Endothelial cell (in vitro differentiated cells): ENCODE measurements at places on chromosomes 2 and 18.

DNA sequence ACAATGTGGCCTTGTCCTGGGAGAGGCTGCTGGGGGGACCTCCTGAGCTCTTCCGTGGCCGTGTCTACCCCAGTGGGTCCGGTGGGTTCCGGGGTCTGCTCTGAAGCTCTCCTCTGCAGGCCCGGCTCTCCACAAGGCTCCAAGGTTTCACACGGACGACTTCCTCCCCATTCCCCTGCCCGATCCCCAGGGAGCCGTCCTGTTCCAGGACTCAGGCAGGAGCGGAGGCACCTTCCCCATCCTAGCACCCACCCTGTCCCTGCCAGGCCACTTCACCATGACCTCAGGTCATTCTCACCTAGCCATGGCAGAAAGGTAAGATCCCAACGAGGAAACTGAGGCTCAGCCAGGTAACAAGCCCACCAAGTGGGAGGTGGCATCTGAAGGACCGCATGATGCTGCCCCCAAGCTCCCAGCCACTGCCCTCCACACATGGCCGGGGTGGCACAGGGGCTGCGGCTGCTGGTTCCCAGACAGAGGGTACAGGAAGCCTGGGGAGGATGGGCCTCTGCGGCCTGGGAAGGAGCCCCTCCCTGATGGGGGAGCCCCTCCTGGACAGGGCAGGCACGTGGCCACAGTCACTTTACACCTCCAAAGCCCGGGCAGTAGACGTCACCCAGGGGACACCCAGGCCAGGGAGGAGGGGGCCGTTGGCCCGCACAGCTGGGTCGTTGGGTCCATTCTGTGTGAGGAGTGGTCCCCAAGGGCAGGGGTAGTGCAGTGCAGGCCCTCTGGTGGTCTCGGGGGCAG is 274.0 kb downstream of the NDUFA10 start:
- no peak for DNase-seq

GRCh38 chr2:44275927-44276303 is 635 bp downstream of the SLC3A1 start:
- no peak for DNase-seq

- no peak for DNase-seq
Observed at GRCh38 chr2:120509213-120509815, 163.4 kb downstream of the INHBB start.

DNA sequence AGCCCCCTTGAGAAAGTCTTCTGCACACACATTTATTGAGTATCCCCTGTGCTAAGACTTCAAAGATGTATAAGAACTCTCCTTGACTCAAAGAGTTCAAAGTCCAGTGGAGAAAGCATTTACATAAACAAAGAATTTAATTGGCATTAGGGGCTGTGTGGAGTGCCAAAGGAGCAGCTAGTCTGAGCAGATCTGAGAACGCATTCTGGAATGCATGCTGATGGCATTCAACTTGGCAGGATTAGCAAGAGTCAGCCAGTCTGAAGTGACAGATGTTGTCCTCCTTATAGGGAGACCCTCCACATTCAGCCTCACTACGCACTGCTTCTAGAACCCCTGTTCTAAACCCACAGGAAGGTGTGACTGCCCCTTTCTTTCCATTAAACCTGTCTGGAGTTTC is 191.5 kb downstream of the RAD51AP2 start:
- DNase-seq: no peak

DNA sequence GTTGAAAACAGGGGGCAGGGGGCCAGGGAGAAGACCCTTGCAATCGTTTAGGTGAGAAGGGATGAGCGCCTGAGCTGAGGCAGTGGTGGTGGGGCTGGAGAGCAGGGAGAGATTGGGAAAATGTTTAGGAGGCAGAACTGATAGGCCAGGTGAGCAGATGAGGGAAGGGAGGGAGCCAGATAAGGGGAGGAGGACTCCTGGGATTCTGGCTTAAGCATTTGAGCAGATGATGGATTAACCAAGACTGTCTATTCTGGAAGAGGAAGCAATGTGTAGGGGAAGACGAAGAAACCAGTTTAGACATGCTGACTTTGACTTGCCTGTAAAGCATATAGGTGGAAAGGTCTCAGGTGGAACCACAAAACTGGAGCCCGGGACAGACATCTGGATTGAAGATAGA is 49.9 kb upstream of the ASPRV1 start:
- DNase-seq: no peak

DNA sequence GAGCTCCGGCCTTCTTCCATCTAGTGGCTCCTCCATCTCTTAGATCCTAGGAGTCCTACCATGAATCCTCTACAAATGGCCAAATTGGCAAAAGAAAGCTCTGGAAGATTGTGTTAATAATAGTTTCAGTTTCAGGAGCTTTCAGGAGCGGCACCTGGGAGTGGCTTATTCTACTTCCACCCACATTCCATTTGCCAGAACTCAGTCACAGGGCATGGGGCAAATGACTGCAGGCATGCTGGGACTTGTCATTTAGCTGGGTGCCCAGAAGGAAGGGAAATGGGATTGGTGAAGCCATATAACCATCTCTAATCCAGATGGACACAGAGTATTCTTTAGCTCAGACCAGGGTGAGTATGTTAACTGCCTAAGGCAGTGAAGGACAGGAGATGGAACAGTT is 3.6 kb upstream of the LRATD1 start:
- DNase-seq: no peak

DNA sequence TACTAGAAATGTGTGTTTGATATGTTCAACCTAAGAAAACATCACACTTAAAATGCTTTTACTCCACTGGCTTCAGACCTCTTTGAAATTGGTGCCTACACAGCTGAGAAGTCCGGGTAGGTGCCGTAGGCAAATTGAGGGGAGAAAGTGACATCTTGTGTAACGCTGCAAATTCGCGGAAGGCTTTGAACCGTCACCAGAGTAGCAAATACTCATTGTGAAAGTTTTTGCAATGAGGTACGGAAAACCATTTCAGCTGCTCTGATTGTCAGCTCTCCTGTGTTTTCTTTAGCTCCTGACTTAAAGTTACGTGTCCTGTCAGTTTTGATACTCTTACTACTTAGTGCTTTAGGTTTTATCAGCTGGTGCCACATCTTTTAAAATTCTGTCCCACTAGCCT is 224.5 kb downstream of the FAM210A start:
- DNase-seq: no peak

DNA sequence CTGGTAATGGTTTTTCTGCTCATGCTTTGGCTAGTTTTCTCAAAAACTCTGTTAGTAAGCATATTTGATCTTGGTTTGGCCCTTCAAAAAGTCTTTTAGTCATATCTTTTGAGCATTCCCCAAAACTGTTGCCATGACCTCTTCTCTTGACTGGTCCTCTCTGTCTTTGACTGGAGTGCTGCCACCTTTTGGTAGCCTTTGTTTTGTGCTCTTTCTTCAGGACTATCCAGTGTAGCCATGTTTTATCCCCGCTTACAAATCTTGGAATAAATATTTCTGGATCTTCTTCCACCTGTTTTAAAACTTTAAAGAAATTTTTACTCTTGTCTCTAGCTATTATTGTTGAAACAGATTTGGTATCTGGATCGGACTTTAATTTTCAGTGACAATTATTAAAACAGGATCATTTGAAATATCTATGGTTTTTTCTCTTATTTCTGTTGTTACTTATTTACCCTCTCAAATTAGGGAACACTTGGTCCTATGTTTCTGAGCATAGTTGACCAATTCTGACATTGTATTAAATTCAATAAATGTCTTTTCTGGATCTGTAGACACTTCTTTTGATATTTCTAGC is 965 bp upstream of the ELOA2 start:
- DNase-seq: peak; percentile 59

DNA sequence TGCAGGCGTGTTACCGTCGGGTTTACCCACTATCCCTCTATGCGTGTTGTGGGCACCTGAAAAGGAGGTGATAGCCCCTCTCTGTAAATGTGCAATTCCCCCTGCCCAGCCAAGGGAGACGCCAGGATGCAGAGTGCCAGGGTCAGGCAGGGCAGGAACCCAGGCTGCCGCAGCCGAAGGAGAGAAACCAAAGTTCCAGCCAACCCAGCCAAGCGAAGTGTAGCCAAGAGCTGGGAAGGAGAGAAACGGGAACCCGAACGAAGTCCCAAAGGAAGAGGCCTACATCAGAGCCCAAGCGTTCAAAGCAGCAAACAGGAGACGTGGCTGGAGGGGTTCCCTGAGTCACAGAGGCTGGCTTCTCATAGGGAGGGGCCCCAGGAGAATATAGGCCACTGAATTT is 24.2 kb upstream of the SPR start:
- no peak for DNase-seq

GRCh38 chr18:56511996-56512395 is 126.4 kb downstream of the TXNL1 start:
- DNase-seq: no peak

GRCh38 chr2:50769406-50770181 is 262.3 kb downstream of the NRXN1 start:
- peak; percentile 29 for DNase-seq

GRCh38 chr2:197184959-197185586 is 125.5 kb downstream of the ANKRD44 start:
- DNase-seq: no peak

DNA sequence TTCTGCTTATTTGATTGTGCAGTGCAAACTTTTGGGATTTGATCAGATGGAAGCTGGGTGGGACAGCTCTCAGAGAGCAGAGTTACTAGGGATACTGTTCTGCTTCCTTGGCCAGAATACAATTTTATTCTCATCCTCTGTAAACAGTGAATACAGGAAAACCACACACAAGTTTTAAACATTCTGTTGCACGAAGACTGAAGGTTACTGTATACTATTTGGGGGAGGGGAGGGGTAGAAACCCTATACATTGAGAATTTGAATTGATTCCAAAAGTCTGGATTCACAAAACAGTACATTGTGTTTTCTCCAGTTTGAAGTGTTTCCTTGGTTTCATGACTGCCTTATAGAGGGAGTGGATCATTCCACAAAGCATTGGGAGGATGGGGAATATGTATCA is 149.9 kb downstream of the SETBP1 start:
- DNase-seq: no peak

DNA sequence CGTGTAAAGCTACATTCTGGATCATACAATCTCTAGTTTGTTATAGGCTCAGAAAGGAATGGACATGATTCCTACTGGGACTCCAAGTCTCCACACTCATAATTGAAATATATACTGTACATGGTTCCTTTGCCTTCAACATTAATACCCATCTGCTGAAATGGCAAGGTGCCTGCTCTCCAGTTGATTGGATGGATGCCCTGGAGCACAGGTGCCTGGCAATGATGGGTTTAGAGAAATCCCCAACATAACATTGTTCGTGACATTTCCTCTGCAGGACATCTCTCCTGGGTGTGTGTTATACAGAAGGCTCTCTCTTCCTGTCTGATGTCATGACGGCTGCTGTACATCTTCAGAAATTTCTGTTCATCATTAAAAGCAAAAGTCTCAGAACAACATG is 449.7 kb upstream of the CWC22 start:
- no peak for DNase-seq

- DNase-seq: peak; percentile 46
Observed at GRCh38 chr18:11981543-11982366, 448 bp downstream of the IMPA2 start.

- DNase-seq: no peak
Observed at GRCh38 chr2:220346919-220347318, 719.5 kb downstream of the SLC4A3 start.

- peak; percentile 81 for DNase-seq
Observed at GRCh38 chr2:24490690-24491541, at the start of gene NCOA1. NCOA1 (plus strand) TSS chr2:24491254; CDS start chr2:24658678, 167,424 bp downstream.
